ENCODE measurements at places on chromosomes 11 and 22.

- no peak for DNase-seq
Measured at GRCh38 chr22:39259666-39260065, 14.9 kb upstream of the PDGFB start.

DNA sequence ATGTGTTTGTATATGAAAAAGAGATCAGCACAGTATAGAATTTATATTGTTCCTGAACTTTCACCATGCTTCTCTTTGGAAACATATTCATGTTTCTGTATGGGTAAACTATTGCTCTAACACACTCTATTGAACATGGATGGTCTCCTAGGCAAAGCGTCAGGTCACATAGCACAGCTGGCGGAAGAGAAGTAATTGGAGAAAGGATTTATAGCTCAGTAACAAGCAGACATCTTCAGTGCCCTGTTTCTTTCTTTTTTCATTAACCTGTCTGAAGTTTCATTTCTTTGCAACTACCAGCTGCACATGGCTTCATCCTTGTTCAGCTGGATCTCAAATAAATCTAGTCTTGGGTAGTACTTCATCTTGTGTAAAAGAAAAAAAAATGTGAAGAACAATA, 84.4 kb upstream of the TRPC6 start:
- DNase-seq: no peak

GRCh38 chr11:45919806-45920530, 2.3 kb upstream of the PEX16 start:
- no peak for DNase-seq

DNA sequence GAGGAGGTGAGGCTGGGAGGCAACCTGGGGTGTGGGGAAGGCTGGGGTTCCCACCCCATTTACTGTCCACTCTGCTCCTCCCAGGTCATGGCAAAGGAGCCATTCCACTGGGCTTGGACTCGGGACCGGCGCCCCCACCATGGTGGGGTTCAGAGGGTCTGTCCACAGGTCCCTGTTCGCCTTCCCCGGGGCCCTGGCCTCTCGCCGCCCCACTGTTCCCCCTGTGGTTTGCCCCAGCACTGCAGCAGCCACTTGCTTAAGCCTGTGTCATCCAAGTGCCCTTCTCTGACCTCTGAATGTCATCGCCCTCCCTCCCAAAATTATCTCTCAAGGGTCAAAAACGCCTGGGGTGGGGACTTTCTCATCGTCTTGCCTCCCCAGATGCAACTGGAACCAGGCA, 2.6 kb downstream of the SPDYC start:
- DNase-seq: no peak

DNA sequence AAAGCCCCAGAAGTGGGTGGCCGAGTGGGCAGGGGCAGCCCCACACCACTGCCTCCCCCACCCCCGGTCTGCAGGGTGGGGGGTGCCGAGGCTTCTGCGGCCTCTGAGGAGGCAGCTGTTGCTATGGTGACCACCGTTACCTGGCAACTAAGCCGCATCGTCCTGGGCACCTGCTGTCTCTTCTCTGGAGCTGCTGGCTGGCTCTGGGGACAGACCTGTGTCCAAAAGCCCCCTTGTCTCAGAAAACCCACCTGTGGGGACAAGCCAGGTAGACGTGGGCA, 79.9 kb upstream of the PRR5 start:
- DNase-seq: no peak

DNA sequence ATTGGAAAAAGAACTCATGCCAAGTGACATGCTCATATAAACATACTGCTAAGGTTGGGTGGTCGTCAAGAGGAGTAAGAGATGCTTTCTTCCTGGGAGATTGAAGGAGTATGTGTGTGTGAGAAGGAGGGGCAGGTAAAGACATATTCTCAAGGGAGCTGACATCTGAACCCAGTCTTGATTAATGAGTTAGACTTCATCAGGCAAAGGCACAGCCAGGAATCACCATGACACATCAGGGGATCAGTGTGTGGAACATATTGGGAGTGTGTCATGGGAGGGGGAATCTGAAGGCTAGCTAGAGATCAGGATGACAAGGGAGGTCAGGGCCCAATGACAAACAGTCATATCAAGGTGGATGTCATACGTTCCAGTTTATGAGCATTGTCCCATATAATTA, 14.9 kb downstream of the CNTF start:
- DNase-seq: no peak

DNA sequence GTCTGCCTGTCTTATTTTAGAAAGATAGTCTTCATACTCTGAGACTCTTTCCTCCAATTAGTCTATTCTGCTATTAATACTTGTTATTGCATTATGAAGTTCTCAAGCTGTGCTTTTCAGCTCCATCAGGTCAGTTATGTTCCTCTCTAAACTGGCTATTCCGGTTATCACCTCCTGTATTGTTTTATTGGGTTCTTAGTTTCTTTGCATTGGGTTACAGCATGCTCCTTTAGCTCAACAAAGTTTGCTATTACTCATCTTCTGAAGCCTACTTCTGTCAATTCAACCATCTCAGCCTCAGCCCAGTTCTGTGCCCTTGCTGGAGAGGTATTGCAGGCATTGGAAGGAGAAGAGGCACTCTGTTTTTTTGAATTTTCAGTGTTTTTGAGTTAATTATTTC, 21.0 kb upstream of the OR5AK2 start:
- DNase-seq: no peak

- no peak for DNase-seq
Measured at GRCh38 chr11:34600339-34601084, 20.4 kb upstream of the EHF start.

- no peak for DNase-seq
Measured at GRCh38 chr22:42319386-42319785, 48.9 kb upstream of the TCF20 start.

GRCh38 chr11:1648653-1649420, 19.3 kb downstream of the KRTAP5-5 start:
- no peak for DNase-seq

DNA sequence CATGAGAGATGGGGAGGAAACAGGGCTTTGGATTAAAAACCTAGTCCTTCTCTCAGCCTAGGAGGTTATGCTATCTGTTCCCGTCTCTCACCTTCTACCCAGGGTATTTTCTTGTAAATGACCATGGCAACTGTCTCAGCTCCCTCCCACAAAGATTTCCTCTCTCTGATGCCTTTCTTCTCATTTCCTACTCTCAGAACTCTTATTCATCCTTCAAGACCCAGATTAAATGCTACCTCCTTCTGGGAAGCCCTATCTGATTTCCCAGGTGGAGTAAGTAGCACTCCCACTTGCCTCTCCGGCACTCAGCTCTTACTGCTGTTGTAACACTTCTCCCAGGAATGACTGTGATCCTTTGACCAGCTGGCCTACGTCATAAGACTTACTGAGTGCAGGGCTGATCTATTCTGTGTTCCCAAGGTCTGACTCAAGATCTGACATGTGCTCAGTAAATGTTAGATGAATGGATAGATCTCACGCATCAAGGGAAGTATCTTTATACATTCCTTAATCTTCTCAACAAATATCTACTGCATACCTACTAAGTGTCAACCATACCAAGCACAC, 175.0 kb downstream of the TENM4 start:
- no peak for DNase-seq

- DNase-seq: no peak
Measured at GRCh38 chr22:24093855-24094254, 82.8 kb downstream of the CABIN1 start.

GRCh38 chr11:93073508-93074280, 104.2 kb downstream of the MTNR1B start:
- no peak for DNase-seq

DNA sequence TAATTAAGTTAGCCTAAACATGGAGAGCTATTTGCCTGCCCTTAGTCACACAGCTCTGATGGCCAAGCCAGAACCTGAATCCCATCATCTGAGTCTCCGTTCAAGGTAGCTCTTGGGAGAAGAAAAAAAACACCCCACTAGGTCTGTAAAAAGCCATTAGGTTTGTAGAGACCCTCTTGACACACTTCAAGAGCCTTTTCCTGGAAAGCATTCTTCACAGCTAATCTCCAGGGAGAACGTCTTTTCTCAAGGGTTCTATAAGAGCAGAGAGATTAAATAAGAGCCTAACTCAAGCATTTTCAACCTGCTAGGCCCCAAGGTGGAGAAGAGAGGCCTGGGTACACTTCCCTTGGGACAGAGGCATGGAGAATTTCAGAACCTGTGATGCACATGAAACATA, 61.6 kb upstream of the NAV2 start:
- no peak for DNase-seq

GRCh38 chr11:45390407-45390806, 104.3 kb upstream of the SYT13 start:
- DNase-seq: no peak

DNA sequence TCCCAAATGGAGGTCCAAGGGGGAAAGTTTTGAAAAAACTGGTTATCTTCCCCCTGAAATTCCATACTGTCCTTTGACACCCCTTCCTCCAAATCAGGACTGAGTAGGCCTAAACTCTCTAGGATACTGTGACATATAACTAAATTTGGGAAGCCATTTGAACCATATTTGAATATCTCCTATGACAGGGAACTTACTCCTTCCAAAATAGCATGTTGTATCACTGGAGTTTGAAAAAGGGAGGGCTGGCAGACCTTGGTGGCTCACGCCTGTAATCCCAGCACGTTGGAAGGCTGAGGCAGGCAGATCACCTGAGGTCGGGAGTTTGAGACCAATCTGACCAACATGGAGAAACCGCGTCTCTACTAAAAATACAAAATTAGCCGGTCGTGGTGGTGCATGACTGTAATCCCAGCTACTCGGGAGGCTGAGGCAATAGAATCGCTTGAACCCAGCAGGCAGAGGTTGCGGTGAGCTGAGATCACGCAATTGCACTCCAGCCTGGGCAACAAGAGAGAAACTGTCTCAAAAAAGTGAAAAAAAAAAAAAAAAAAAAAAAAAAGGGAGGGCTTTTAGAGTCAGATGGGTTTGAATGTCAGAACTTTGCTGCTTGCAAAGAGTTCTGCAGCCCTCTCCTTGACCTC, 42.4 kb downstream of the PIK3C2A start:
- DNase-seq: no peak

DNA sequence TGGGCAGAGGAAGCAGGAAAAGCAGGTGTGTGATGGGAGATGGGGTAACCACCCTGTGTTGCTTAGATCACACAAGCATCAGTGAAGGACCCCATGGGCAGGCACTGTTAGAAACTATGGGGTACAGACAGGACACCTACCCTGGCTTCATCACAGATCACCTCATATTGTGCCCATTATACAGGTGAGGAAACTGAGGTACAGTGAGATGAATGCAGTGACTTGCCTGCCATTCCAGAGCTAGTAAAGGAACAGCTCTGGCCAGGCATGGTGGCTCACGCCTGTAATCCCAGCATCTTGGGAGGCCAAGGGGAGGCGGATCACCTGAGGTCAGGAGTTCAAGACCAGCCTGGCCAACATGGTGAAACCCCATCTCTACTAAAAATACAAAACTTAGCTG, 5.9 kb upstream of the MARK2 start:
- DNase-seq: no peak

DNA sequence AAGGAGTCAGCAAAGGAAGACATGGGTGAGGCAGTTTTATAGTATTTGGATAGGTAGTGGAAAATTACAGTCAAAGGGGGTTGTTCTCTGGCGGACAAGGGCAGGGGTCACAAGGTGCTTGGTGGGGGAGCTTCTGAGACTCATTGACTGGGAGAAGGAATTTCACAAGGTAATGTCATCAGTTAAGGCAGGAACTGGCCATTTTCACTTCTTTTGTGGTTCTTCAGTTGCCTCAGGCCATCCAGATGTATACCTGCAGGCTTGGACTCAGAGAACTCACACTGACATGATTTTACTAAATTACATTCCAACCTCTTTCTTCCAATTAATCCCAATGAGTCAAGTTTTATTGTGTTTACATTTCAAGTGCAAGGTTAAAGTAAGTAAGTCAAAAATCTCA, 240.5 kb upstream of the API5 start:
- DNase-seq: no peak

DNA sequence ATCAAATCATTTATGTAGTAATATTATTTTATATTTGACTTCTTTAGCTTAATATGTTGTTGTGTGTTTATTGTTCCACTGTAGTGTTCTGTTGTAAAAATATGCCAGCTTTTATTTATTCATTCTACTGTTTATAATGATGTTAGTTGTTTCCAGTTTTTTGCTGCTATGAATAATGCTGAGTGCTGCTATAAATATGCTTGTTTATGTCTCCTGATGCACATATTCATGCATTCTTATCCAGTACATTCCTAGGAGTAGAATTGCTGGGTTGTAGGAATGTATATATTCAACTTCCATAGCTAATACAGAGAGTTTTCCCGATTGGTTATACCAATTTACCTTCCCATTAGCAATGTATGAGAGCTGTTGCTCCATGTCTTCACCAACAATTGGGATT, 33.5 kb upstream of the RAB30 start:
- no peak for DNase-seq

- no peak for DNase-seq
Measured at GRCh38 chr11:33988586-33989370, 62.8 kb upstream of the CAPRIN1 start.

GRCh38 chr22:49966774-49967705, 6.5 kb downstream of the PIM3 start:
- no peak for DNase-seq

GRCh38 chr11:95084509-95084908, 5.1 kb upstream of the ENDOD1 start:
- DNase-seq: peak; percentile 23

DNA sequence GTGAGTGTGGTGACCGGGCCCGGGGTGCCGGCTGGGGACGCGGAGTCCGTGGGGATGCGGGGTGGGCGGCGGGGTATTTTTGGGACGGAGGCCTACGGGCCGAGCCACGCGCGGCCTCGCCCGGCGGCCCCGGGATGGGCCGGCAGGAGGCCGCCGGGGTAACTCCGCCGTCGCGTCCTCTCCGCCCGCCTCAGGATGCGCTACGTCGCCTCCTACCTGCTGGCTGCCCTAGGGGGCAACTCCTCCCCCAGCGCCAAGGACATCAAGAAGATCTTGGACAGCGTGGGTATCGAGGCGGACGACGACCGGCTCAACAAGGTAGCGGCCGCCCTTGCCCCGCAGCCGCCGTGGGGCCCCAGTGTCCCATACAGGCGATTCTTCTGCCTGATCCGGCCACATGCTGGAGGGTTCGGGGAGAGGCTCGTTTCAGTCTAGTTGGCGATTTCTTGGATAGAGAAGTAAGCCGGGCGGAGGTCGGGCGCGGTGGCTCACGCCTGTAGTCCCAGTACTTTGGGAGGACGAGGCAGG, 337 bp downstream of the RPLP2 start:
- DNase-seq: no peak

DNA sequence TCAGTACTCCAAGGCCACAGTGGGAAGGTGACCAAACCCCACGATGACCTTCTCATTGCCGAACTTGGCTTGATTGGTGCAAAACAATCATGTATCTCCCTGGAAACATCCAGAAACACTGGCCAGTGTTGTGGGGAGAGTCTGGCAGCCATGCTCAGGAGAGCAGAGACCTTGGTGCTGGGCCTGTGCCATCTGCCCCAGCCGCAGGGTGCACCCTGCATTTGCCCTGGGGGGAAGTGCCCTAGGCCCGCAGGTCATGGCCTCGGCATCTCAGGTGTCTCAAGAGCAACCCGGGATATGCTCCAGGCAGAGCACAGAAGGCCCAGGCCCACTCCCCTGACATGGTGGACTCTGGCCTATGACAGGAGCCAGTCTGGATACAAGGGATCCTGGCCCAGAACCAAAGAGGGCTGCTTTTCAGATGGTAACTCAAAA, 23.7 kb downstream of the ARVCF start:
- no peak for DNase-seq
